HCT116 (cell line): ENCODE measurements at places on chromosomes 7 and 10. TPM values are rescaled to one million over a fixed set of nuclear protein-coding genes. Genes with fewer than 3 reads are reported as not detected.

GRCh38 chr10:44975431-44976331 is 2.9 kb downstream of the DEPP1 start:
- peak; percentile 23 for DNase-seq

GRCh38 chr7:69256634-69257081 is 341.6 kb upstream of the AUTS2 start:
- DNase-seq = no peak

DNA sequence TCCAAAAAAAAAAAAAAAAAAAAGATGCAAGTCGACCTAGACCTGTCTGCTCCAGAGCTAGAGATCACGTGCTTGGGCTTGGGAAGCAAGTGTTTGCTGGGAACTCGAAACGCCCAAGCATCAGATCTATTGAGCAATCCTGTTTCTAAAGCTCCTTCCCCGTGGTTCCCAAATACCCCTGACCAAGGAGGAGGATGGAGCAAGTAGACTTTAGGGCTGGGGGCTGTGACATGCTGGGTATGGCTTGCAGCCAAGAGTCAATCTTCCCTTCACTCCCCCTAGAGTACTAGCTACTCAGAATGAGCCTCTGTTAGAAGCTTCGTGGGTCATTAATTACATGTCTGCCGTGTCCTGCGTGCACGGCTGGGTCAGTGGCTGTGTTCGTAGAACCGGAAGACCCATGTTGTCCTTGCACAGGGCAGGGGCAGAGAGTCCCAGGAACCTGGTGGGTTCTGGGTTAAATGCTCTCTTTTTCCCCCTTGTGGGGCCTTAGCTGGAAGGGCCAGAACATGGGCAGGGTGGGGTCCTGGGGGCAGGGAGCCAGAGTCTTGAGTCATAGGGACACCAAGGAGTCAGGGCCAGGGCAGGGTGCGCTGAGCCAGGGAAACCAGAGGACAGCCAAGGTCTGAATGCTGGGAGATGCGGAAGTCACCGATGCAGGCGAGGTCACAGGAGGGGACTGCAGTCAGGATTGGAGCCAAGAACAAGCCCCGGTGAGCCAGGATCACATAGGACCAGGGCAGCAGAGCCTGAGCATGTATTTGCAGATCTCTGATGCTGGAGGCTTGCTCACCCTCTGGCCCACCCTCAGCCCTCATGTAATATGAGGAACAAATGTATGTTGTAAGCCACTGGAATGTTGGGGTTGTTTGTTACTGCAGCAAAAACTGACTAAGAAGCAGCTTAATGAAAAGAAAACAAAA is 34.6 kb upstream of the TPST1 start:
- DNase-seq = no peak

GRCh38 chr10:112835217-112835715 is 114.8 kb upstream of the TCF7L2 start:
- DNase-seq = no peak

RBP3 gene
- total RNA-seq = not detected

NPC1L1 gene
- total RNA-seq = 0.15 TPM

DNA sequence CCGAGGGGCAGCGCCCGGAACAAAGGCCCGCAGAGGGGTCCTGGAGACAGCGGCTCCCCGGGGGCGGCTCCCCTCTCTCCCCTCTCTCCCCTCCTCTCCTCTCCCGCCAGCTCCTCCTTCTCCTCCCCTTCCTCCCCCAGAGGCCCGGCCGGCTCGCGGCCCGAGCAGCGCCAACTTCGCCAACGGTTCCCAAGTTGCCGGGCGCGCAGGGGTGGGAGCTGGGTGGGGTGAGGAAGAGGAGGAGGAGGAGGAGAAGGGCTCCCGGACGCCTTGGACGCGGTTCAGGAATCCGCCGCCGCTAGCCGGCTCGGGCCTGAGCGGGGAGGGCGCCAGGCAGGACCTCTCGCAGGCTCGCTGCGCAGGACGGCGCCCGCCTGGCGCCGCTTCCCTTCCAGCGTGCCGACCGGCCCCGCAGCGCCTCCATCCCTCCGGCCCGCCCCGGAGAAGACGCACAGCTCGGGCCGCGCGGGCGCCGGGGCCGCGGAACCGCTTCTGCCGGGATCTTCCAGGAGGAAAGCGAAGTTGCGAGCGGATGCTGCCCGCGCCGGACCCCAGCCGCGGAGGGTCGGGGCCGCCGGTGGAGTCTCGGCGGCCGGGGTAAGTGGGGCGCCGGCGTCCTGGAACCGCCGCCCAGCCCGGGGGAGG is at the start of gene CHST3:
CHST3 (plus strand) TSS at position 298 of the 645 bp plus-strand sequence. CDS start 41,448 bp downstream, outside the sequence.
- DNase-seq = no peak

GRCh38 chr7:32948202-32948601 is 9.0 kb upstream of the FKBP9 start:
- DNase-seq = no peak

DNA sequence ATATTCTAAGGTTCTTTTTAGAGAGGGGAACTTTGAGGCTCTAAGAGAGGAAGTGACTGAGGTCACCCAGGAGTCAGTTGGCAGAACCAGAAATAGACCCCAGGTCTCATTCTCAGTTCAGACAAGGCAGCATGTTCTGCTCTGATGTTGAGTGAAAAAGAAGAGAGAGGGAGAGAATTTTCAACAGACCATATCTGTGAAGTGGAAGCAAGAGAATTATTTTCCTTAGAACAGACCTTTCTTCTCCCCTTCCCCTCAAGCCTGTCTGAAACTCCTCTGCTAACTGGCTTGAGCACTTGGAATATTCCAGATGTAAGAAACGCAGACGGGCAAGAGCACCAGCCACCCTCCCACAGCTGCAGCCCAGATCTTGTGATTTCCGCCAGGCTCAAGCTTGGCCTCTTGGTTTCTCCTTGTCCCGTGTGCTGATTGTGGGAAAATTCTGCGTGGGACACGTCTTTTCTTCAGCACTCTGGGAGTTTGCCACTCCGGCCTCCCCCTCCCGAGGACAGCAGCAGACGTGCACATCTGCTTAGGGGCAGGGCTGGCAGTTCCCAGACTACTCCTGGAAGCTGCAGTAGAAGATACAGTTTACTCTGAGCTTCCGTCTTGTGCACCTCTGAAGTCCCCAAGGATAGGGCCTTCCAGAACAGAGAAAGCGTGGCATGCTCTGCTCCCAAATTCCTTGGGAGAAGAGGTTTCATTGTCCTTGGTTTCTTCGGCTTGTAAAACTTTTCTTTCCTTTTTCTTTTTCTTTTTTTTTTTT is 22.7 kb upstream of the IKZF1 start:
- DNase-seq = no peak

CCNY gene
- 62.2 TPM for total RNA-seq

ST8SIA6 gene
- 1.3 TPM for total RNA-seq

GRCh38 chr10:20954519-20954918 is 57.4 kb upstream of the NEBL start:
- DNase-seq = no peak

RGS10 gene
- total RNA-seq = 96.7 TPM

DNA sequence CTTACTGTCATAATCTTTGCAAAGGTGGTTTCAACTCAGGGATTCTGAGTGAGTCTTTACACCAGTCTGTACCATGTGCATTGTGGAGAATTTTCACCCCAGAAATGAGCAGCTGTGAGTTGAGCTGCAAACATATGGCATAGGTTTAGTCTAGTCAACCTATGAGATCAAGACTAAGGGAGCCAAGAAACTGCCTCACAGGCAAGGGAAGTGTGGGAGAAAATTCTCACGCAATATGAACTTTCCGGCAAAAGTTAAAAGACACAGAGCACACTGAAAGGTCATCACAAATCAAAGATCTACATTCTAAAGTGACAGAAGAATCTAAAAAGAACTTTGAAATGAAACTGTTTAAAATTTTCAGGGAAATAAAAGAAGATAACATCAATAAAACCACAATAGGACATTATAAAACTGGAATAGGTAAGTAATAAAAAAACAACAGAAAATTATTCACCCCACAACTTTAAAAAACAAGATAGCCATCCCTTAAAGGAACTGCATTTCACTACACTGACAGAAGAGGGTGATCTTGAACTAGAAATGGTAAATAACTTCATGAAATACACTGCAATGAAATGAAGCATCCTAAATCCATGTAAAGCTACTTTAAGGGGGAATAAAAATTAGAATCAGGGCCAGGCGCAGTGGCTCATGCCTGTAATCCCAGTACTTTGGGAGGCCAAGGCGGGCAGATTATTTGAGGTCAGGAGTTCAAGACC is 63.5 kb downstream of the LGI1 start:
- DNase-seq = peak; percentile 36

DNA sequence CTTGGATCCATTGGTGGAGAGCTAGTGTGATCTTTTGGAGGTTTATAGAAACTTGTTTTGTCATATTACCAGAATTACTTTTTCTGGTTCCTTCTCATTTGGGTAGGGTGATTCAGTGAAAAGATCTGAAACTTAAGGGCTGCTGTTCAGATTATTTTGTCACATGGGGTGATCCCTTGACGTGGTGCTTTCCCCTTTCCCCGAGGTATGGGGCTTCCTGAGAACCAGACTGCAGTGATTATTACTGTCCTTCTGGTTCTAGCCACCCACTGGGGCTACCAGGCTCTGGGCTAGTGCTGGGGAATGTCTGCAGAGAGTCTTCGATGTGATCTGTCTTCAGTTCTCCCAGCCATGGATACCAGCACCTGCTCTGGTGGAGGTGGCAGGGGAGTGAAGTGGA is 1030.0 kb downstream of the GRM8 start:
- no peak for DNase-seq

GRCh38 chr7:34875481-34875880 is 161.8 kb downstream of the DPY19L1 start:
- DNase-seq = no peak

C10orf67 gene
- total RNA-seq = not detected

CHN2 gene
- total RNA-seq = 2.1 TPM

DNA sequence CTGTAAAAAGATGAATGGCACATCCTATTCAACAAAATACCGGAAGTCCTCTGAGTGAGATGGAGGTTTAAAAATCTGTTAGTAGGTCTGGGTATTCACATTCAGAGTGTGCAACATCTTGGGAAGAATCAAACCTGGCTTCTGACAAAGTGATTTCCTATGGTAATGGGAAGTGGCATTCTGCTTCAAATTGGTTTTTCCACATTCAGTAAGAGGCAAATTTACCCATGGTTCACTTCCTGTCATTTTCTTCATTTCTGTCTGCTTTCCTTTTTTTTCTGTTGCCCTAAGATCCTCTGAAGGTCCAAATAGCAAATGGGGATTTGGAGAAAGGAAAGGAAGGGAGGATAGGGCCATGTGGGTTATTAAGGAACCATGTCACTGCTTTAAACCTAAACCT is 218.3 kb downstream of the DOCK4 start:
- no peak for DNase-seq

PNLIPRP3 gene
- not detected for total RNA-seq
